ENCODE measurements at places on chromosomes 4 and X. TPM values are rescaled to one million over a fixed set of nuclear protein-coding genes. Genes with fewer than 3 reads are reported as not detected.

DNA sequence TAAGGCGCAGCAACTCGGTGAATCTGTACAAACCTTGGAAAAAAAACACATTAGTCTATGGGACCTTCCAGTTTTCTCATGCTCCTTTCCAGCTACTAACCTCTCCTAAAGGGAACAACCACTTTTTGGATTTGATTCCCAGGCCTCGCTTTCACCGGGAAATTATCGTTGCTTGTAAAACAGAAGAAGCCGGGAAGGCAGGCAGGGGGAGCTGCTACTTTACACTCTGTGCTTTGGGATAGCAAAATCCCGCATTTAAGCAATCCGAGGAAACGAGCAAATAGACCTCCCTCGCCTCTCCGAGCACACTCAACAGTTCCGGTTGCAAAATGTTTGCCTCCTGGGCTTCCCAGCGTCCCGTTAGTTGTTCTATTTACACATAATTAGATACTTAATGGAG, 1.2 kb downstream of the CD38 start:
- peak; percentile 68 for DNase-seq

The GAGE12J gene
- not detected for total RNA-seq

The CTAG1B gene
- total RNA-seq: not detected

- DNase-seq: no peak
Measured at GRCh38 chr4:6001680-6002491, 16.3 kb downstream of the C4orf50 start.

DNA sequence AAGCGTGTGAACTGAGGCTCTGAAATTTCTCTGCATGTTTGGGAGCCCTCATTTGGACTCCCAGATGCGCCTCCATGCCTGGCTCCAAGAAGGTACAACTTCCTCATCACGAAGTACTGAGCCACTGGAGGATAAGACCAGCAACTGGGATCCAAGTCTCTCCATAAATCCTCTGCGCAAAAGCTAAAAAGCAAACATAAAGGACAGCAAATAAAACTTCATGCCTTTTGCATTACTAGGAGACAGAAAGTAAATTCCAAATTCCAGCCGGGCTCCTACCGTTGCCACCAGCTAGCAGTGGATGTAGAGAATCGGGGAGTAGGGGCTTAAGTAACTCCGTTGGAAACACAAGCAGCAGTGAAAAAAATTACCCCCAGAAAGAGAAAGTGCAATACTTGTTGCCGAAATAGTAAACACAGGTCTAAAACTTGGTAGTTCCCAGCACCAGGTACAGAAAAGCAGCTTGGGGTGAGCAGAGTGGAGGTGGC, 477.1 kb upstream of the TENM3 start:
- DNase-seq: no peak

DNA sequence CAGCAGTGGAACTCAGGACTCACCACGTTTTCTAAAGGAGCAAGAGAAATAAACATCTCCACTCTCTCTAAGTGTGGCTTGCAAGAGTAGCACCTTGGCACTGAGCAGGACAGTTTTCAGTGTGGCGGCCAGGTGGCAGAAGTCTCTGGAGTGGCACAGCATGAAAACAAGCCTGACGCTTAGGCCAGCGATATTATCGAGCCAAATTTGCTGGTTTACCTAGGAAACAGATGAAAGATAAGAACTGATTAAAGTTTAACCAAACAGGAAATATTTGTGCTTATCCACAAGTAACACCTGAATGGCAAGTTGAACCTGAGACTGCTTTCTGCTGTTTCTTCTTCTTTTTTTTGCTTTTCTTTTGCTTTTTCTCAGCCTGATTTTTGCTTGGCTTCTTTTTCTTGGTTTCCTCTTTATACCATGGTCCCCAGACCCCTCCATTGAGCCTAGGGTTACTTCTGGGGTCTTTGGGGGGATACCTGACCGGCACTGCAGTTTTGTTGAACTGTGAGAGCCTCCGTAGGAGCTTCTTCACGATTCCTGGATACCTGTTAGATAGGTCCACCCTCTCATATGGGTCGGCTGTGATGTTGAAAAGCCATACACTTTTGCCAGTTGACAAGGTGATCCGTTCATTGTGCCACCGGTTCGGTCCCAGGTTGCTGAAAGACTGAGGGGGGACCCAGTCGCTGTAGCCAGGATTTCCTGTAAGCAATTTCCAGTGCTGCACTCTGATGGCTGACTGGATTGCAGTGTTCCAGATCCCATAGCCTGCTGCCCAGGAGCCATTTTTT, 77.3 kb downstream of the ARSJ start:
- no peak for DNase-seq

GRCh38 chr4:5389756-5390310, 318.5 kb downstream of the EVC2 start:
- DNase-seq: no peak

- DNase-seq: no peak
Measured at GRCh38 chr4:28373601-28374000, 1513.0 kb downstream of the STIM2 start.

The IL21 gene
- total RNA-seq: not detected

The RRH gene
- not detected for total RNA-seq

- DNase-seq: no peak
Measured at GRCh38 chr4:185276036-185276435, 66.6 kb downstream of the SNX25 start.

The CCDC149 gene
- 13.2 TPM for total RNA-seq

The XPNPEP2 gene
- 0.92 TPM for total RNA-seq

The PRDM5 gene
- 7.6 TPM for total RNA-seq

The RAI2 gene
- 22.3 TPM for total RNA-seq

The CCNB3 gene
- total RNA-seq: 0.17 TPM

The MED28 gene
- total RNA-seq: 23.4 TPM

DNA sequence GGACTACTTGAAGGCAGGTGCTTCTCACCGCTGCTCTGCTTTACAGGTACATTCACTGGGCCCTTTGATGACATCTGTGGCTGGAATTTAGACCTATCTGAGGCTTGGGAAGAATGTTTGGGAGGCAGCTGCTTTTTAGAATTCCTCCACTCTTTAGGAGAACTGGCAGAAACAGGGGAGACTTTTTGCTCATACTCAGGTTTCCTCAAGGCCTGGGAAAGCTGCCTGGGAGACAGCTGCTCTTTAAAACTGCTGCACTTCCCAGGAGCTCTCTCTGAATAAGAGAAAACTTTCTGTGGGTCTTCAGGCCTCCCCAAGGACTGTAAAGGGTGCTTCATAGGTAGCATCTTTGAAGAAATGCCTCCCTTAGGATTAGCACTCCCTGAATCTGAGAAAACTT, 14.3 kb downstream of the CT47C1 start:
- DNase-seq: no peak

The PRAF2 gene
- total RNA-seq: 6.3 TPM

- DNase-seq: no peak
Measured at GRCh38 chr4:178778496-178778895, 1336.3 kb upstream of the AGA start.

DNA sequence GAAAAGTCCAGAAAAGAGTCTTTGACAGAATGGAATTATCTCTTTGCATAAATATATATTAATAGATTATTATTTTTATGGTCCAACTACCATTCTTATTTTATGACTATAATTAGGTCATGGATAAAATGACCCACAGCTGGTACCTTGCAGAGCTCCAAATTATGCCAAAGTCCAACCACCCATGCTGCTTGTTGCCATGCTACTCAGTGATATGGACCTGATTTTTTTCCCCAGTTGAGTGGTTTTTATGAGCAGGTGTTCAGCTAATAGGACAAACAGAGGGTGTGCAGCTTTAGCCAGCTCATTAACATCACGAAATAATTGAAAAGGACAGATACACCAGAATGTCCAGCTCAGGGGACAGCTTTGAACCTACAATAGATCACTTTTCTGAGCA, 9.7 kb downstream of the HOPX start:
- DNase-seq: no peak

DNA sequence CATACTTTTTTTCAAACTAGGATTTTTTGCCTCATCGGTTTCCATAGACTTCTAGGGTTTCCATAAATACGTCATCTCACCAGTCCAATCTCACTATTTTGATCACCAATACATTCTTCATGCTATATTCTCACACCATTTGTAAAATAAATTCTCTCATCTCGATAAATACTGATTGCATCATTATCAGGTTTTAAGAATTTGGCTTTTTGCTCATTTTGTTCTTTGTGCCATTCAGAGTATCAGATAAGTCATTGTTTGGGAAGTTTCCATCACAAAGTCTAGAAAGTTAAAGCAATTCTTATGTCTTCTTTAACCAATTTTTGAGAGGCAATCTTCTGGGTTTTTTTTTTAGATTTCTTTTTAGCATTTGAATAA, 81.1 kb downstream of the ALPK1 start:
- no peak for DNase-seq

DNA sequence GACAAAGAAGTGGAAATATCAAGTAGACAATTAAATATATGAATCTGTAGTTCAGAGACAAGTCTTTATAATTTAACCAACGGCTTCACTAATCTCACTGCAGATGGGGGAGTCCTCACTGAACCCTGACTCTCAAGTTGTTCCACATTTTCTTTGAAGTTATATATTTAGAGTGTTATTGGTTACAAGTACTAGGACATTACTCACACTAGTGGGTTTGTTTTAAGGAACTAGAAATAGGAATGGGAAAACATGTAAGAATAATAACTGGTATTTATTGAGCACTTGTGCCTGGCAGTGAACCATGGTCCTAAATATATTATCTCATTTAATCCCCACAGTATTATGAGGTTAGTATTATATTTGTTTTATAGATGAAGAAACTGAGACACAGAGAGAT, 22.0 kb downstream of the MND1 start:
- no peak for DNase-seq

GRCh38 chr4:123349421-123350190, 47.0 kb upstream of the SPRY1 start:
- no peak for DNase-seq

The IL13RA2 gene
- not detected for total RNA-seq

- no peak for DNase-seq
Measured at GRCh38 chr4:13876131-13876530, 248.6 kb upstream of the BOD1L1 start.

The CACNA1F gene
- total RNA-seq: 0.47 TPM

DNA sequence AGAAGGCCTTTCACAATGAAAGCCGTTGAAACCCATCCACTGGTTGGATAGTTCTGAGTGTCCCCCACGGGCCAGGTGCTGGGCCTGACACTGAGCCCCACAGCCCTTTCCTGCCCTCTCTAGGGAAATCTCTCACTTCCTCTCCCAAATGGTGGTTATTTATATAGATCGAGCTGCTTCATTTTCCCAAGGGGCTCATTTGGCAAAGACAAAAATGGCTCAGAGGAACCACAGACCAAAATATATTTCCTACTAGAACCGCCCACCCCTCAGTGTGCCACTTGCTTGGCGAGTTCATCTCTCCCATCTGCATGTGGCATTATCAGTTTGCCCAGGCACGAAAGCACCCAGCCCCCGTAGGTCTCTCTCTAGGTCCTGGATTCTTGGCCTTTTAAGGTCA, 53.3 kb upstream of the STIM2 start:
- DNase-seq: no peak

GRCh38 chrX:23802431-23802830, 19.5 kb downstream of the SAT1 start:
- DNase-seq: no peak

GRCh38 chr4:57077550-57078343, 32.4 kb downstream of the IGFBP7 start:
- DNase-seq: no peak

- no peak for DNase-seq
Measured at GRCh38 chrX:21479695-21480270, 105.6 kb downstream of the CNKSR2 start.

The PNMA5 gene
- not detected for total RNA-seq

- no peak for DNase-seq
Measured at GRCh38 chr4:25929298-25929686, 15.3 kb downstream of the SMIM20 start.

- DNase-seq: no peak
Measured at GRCh38 chrX:703866-704265, 73.3 kb downstream of the SHOX start.

- no peak for DNase-seq
Measured at GRCh38 chr4:60938621-60939020, 261.5 kb upstream of the ADGRL3 start.

- no peak for DNase-seq
Measured at GRCh38 chr4:10694151-10694827, 9.7 kb upstream of the CLNK start.

The ODAPH gene
- not detected for total RNA-seq

GRCh38 chrX:134484039-134484438, 24.1 kb downstream of the HPRT1 start:
- no peak for DNase-seq

The NSG1 gene
- total RNA-seq: 12.2 TPM

The MAGEC2 gene
- total RNA-seq: not detected

- no peak for DNase-seq
Measured at GRCh38 chrX:138745196-138745595, 33.7 kb upstream of the FGF13 start.

DNA sequence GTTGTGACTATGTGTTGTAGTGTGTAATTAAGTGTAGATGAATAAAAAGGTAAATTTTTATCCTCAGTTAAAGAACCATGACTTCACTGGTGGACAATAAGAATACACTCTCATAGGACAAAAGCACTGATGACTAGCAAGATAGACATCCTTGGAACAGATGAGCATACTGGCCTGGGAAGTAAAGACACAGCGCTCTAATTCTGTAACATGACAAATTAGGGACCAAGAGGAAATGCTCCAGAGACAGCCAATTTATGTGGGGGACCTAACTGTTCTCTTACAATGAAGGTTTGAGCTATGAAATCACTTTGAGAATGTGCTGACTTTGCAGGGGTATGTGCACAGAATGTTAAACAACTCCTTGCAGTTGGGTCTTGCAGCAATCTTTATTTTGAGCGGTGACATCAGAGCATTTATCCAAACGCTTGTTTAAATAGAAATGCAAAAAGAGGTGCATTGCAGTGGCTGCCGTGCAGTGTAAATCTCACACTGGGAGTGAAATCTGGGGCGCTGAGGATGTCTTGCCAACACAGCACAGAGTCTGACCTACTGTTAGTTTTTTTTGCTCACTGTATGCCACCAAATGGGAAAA, 109.3 kb downstream of the MAGEC2 start:
- no peak for DNase-seq

DNA sequence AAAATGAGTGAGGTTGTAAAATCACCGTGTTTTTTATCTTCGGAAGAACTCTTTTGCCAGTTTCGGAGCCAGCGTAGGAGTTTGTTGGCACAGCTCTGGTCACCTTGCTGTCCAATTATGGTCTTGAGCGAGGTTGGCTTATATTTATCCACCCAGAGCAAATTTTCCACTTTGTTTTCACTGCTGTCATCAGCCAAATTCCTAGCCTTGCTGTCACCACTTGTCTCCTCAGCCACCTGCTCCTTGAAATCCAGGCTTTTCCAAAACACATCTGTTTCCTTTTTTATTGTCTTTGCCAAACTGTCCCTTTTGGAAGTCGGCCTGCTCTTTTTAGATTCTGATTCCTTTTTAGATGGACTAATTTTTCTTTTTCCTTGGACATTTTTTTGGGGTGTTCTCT, 57.6 kb downstream of the RFC1 start:
- DNase-seq: no peak
